Neural progenitor cell (in vitro differentiated cells): ENCODE measurements at places on chromosomes 16 and 17.

GRCh38 chr16:29154088-29154487 lies 169.2 kb downstream of the LAT start:
- no peak for DNase-seq

DNA sequence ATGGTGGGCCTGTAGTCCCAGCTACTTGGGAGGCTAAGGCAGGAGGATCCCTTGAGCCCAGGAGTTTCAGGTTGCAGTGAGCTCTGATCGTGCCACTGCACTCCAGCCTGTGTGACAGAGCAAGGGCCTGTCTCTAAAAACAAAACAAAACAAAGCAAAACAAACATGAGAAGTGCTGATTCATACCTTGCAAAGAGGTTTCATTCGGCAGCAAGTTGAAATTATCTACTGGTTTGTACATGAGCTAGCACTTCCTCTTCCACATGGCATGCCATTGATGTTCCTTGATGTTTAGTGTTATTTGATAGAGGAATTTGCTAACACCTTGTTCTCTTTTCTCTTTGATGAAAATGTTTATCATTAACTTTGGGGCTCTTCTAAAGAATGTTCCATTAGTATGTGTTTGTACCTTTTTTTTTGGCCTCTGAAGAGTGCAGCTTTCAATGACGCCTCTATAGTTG lies 50.6 kb downstream of the SPECC1 start:
- DNase-seq: no peak

- no peak for DNase-seq
Observed at GRCh38 chr16:87846705-87847466, 22.4 kb downstream of the SLC7A5 start.

- DNase-seq: peak; percentile 12
Observed at GRCh38 chr17:969811-970355, 9.7 kb downstream of the NXN start.

DNA sequence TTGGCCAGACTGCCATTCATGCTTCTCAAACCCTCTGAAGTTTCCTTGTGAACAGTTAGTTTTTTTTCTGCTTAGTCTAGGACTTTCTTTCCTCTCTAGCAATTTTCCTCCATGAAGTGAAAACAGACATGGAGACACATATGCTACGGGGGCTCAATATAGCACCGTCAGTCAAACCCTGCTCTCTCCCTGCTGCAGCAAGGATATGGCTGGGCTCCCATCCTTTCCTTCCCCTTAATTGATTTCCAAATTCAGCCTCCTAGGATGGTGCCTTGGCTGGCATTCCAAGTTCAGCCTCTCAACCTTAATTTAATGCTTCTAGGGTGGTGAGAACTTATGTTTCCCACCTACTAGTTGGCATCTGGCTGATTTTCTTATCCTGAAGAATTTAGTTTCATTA lies 436.7 kb downstream of the NPIPA7 start:
- DNase-seq: no peak

DNA sequence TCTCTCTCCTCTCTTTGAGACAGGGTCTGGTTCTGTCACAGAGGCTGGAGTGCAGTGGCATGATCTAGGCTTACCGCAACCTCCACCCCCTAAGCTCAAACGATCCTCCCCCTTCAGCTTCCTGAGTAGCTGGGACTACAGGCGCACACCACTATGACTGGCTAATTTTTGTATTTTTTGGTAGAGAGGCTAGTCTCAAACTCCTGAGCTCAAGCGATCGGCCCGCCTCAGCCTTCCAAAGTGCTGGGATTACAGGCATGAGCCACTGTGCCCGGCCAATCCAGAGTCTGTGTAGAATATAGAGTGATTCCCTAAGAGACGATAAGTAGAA lies 65.8 kb upstream of the RPH3AL start:
- no peak for DNase-seq

DNA sequence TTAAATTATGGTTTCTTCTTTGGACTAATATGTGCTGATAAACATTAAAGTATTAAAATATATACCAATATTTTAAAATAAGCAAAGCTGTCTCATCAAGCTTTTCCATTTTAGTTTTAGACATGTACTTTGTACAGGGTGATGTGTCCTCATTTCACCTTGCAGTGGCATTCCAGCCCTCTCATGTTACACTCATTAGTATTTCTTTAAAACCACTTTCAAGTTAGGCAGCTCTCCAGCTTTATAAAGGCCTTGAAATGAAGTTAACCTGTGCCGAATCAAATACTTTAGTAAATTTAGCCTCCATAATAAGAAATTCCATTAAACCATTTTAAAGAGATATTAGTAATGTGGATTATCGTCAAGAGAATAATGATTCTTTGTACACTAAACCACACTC lies 107.6 kb upstream of the HLF start:
- DNase-seq: no peak

- no peak for DNase-seq
Observed at GRCh38 chr17:37280841-37281240, 94.9 kb upstream of the C17orf78 start.

- DNase-seq: peak; percentile 74
Observed at GRCh38 chr16:88672776-88673175, 9.9 kb upstream of the MVD start.

GRCh38 chr17:6574687-6575595 lies 18.6 kb upstream of the PITPNM3 start:
- DNase-seq: peak; percentile 25

GRCh38 chr17:43015579-43015978 lies 6.6 kb downstream of the VAT1 start:
- DNase-seq: no peak

DNA sequence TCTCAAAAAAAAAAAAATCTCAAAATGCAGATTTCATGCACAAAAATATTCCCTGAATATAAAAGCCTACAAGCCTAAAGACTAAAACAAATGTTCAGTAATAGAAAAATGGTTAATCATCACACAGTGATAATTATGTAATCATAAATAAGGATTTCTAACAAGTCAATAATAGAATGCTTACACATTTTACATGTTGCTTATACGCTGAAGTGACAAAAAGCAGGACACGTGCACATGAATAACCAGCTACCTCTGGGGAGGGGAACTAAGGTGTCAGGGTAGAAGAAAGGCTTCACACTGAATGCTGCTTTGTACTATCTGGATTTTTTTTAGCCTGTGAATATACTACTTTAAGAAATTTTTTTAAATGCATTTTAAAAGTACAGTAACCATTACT lies 31.1 kb downstream of the HEATR6 start:
- DNase-seq: no peak

GRCh38 chr16:54706406-54706805 lies 224.3 kb upstream of the IRX5 start:
- DNase-seq: no peak

DNA sequence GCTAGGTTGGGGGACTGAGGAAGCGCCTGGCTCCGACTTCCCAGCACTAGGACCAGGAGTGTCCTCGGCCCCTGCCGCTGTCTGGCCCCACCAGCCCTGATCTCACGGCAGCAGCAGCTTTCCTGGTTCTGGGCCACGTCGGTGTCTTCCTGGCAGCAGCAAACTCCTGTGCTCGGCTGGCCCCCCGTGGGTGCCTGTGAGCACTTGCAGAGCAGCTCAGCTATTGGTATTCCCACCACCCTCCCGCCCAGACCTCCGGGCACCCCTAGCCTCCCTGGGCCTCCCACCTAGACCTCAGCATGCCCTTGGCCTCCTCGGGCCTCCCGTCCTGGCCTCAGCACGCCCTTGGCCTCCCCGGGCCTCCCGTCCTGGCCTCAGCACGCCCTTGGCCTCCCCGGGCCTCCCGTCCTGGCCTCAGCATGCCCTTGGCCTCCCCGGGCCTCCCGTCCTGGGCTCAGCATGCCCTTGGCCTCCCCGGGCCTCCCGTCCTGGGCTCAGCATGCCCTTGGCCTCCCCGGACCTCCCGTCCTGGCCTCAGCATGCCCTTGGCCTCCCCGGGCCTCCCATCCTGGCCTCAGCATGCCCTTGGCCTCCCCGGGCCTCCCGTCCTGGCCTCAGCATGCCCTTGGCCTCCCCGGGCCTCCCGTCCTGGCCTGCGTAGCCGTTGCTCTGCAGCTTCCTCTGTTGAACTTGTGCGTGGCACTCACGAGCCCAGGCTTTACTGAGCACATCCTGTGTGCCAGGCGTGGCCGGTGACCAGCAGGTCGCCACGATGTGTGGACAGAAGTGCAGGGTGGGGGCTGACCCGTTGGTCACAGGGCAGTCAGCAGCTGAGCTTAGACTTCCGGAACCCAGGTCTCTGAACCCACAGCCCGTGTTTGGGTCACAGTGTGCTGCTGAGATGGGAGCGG lies 51.8 kb upstream of the ACSF3 start:
- no peak for DNase-seq

DNA sequence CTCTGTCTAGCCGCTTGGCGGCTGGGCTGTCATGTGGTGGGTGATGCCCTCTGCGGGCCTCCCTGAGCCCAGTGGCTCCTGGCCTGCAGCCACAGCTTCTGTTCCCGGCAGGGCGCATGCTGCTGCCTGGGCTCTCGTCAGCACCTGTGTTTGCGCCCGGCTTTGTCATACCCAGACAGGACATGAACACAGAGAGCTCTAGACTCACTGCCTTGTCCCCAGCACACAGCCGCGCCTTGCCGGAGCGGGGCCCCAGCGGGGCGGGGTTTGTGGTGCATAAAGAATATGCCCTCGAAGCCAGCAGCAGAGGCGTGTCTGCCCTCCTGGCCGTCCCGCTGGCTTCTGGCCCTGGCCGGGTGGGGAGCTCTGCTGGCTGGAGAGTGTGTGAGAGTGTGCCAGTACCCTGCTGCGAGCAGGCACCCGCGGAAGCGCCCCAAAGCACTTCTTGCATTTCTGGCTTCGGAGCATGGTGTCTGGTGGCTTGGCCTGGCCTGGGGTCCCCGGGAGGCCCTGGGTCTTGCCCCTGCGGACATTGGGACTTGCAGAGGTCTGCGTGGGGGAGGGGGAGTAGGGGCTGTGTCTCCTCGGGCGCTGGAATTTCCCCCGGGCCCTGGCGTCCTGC lies 14.4 kb downstream of the ASPSCR1 start:
- DNase-seq: peak; percentile 63

DNA sequence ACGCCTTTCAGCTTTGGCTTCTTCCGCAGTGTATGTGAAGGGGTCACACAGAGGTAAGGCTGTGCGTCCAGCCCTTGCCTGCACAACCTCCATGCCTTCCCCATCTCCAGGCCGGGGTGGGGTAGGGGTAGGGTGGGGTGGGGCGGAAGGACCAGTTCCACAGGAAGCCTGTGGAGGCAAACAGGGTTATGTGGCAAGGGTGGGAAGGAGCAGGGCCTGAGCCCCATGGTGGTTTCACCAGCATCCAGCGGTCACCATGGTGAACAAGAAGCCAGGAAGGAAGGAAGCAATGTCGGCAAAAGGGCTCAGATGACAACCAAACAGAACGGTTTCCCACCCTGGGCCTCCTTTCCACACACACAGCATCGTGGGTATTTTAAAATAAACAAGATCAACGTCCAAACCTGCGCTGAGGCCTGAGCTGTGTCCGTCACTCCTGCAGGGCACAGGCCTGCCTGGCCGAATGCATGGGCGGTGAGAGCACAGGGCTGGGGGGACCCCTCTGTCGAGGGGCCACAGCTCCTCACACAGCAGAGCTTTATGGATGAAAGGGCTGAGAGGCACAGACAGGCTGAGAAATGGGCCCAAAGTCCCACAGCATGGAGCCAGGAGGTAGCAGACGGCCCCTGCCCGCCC lies 80.5 kb downstream of the ZNF778 start:
- no peak for DNase-seq

- no peak for DNase-seq
Observed at GRCh38 chr16:83268169-83268568, 539.6 kb upstream of the HSBP1 start.

- peak; percentile 17 for DNase-seq
Observed at GRCh38 chr16:17469011-17469740, 1.6 kb downstream of the XYLT1 start.

GRCh38 chr16:68093816-68094613 lies 8.8 kb downstream of the NFATC3 start:
- DNase-seq: peak; percentile 32

- DNase-seq: no peak
Observed at GRCh38 chr16:25563700-25564099, 128.1 kb upstream of the HS3ST4 start.

- DNase-seq: no peak
Observed at GRCh38 chr16:70646260-70647241, at the start of gene IL34. Gene IL34, plus strand, starts transcription at chr16:70646559. Its CDS starts 389 bp downstream, at chr16:70646948.

DNA sequence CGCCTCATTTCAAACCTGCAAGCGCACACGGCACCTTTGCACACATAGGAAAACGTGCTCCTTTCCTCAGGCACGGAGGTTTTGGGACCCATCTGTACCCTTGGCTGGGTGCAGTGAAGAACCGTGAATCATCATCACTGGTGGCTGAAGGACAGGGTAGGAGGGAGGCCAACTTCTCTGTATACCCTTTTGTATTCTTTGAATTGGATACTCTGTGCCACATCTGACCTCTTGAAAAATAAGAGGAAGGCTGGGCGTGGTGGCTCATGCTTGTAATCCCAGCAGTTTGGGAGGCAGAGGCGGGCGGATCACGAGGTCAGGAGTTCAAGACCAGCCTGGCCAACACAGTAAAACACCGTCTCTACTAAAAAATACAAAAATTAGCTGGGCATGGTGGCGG lies 11.7 kb downstream of the GPRC5B start:
- no peak for DNase-seq

DNA sequence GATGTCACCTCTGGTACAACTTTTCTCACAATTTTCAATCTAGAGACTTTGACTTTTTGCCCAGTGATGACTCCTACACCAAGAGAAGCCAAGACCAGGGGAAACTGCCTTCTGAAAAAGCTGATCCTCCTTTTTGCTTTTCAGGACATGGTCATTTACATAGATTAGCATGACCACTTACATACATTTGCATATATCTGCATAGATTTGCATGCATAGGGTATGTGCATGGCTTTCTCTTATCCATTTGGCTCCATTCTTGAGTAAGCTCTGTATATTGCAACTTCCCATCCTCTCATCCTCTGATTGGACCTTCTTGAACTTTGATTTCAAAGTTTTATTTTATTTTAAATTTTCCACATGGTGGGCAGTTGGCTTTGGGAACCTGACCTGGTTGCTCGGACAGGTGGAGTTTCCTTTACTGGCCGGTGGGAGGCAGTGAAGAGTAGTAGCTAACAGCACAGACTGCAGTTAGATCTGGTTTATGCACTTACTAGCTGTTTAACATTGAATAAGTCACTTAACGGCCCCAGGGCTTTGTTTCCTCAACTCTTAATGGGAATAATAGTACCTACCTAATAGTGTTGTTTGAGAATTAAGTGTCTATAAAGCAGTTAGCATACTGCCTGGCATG lies 92.9 kb downstream of the GPR139 start:
- DNase-seq: peak; percentile 60

GRCh38 chr16:66223176-66223780 lies 143.2 kb upstream of the CDH5 start:
- no peak for DNase-seq

GRCh38 chr17:40130352-40131042 lies 8.7 kb downstream of the MSL1 start:
- no peak for DNase-seq

GRCh38 chr17:44219616-44220212 lies at the start of gene UBTF:
Gene UBTF, minus strand, starts transcription at chr17:44219675. Its CDS starts 1,446 bp downstream, at chr17:44218229.
- peak; percentile 91 for DNase-seq
